ENCODE measurements at places on chromosomes 6 and 20. TPM values are rescaled to one million over a fixed set of nuclear protein-coding genes. Genes with fewer than 3 reads are reported as not detected.
A peak's percentile ranks its signal among the peaks of the same experiment; 100 is the strongest.

GRCh38 chr6:159513074-159513720 is 179.8 kb downstream of the SOD2 start:
- peak; percentile 66 for DNase-seq

- DNase-seq, result no peak
Observed at GRCh38 chr20:33310327-33310899, 27.4 kb downstream of the BPIFB1 start.

GRCh38 chr6:108524528-108525248 is 36.0 kb upstream of the FOXO3 start:
- DNase-seq, result no peak

GRCh38 chr6:56145616-56146015 is 101.8 kb downstream of the COL21A1 start:
- DNase-seq, result peak; percentile 72

DNA sequence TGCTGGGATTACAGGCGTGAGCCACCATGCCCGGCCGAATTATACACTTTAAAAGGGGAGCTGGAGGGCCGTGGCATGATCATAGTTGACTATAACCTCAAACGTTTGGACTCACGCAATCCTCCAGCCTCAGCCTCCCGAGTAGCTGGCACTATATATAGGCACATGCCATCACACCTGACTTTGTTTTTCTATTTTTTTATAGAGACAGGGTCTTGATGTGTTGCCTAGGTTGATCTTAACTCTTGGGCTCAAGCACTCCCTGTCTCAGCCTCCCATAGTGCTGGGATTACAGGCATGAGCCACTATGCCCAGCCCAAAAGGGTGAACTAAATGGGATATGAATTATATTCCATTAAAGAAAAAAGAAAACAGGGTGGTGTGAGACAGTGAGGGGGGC is 7.8 kb downstream of the PTGIS start:
- no peak for DNase-seq

GRCh38 chr6:134533991-134534390 is 216.1 kb upstream of the SGK1 start:
- DNase-seq, result no peak

The BMP5 gene
- total RNA-seq, result 0.36 TPM

- no peak for DNase-seq
Observed at GRCh38 chr6:90111387-90111786, 185.3 kb downstream of the BACH2 start.

GRCh38 chr20:5113615-5113986 is 6.2 kb downstream of the PCNA start:
- no peak for DNase-seq

The ZSWIM3 gene
- 5.3 TPM for total RNA-seq

The CCM2L gene
- not detected for total RNA-seq

- DNase-seq, result no peak
Observed at GRCh38 chr6:38310061-38310460, 329.7 kb downstream of the BTBD9 start.

GRCh38 chr6:78709021-78709420 is 158.3 kb upstream of the IRAK1BP1 start:
- no peak for DNase-seq

GRCh38 chr6:84074988-84075781 is 41.6 kb downstream of the MRAP2 start:
- DNase-seq, result no peak

The TOMM34 gene
- 16.3 TPM for total RNA-seq

- DNase-seq, result no peak
Observed at GRCh38 chr20:13119583-13119982, 101.5 kb upstream of the ISM1 start.

DNA sequence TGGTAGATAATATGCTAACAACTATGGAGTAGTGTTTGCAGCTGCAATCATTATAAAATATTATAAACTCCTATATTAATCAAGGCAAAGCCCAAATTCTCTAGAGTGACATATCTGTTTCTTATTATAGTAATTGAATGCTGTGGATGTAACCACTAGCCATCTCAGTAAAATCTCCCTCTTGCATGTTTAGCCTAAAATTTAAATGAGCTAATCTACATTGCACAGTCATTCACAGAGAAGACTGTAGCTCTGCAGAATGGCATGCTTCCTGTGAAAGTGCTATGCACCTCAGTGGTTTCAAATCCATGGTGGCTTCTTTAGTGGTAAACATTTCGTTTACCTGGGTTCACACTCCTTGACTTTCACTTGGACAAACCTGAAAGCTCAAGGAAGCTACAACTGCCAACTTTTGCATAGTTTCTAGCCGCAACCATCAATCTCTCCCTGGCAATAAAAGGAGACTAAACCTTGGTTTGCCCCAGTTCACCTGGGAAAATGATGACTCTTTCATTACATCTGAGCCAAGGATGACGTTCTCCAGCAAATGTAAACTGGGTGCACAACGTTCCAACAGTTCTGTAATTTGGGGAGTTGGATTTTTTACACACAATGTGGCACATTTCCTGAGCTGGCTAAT is 47.2 kb downstream of the FILIP1 start:
- DNase-seq, result no peak

The TSBP1 gene
- not detected for total RNA-seq

GRCh38 chr20:22776369-22776768 is 192.0 kb upstream of the FOXA2 start:
- no peak for DNase-seq

The DCDC2 gene
- under 0.01 TPM for total RNA-seq

DNA sequence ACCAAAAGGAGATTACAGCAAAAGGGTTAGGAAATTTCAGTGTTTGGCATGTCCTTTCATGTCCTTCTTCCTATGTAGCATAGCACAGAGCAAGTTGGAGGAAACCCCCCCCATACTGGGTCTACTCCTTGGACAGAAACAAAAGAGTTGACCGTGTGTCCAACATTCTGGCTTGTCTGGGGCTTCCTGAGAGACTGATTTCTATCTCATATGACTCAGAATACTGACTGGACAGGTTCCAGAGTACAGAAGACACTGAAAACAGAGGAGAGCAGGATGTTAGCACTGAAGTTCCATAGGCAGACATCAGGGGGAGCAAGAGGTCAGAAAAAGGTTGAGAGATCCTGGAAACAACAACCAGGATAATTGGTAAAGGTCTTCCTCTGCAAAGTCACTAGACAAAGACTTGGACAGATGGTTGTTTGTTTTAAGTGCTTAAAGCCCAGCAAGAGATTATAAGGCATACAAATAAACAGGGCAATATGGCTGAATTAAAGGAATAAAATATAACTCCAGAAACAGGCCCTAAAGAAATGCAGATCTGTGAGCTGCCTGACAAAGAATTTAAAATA is 48.4 kb downstream of the USP49 start:
- DNase-seq, result peak; percentile 85

GRCh38 chr6:26597389-26597766 is 625 bp downstream of the ABT1 start:
- DNase-seq, result peak; percentile 54

DNA sequence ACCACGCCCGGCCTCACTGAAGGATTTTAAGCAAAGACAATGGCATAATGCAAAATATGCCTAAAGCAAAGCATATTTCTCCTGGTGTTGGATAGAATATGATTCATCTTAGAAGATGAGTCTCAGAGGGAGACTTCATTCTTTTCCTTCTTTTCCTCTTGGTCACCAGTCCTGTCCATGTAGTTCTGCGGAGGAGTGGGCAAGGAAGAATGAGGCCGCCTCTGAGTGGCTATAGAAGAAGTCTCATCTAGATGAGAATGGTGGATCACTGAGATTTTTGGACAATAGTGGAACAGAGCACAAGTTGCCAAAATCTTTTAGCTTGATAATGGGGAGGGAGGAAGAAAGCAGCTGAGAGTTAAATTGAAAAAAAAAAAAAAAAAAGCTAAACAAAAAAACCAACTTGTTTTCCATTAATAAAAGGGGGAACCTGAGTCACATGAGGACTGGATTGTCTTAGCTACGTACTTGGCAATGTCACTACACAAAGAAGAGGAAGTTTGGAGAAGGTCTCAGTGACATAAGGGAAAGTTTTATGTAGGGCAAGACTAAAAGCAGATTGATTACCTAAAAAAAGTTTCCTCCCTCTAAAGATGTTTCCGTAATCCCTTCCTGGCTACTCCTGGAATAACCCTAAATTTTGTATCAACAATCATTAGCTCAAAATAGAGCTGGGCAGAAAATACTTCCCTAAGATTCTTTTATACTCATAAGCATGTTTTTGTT is 6.0 kb downstream of the CD83 start:
- peak; percentile 83 for DNase-seq

The MUC22 gene
- total RNA-seq, result not detected

DNA sequence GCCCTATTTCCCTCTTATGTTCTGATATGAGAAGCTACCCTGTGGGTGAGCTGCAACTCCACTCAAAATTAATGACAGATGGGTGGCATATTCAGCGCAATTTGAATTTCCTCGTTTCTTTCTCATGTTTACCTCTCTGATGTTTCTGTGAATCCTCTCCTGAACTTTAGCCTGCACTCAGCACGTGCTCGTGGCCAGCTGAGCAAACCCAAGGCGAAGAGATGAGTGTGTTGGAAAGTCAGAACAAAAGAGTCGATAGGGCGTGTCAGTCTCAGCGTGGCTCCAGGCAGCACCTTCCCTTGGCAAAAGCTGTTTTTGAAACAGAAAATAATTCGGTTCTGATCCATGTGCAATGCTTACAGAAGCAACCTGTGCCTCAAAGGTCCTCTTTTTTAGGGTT is 226.1 kb upstream of the GMDS start:
- no peak for DNase-seq

- no peak for DNase-seq
Observed at GRCh38 chr6:51387907-51388306, 569.2 kb downstream of the TFAP2B start.

GRCh38 chr6:16331384-16332174 is 93.2 kb downstream of the GMPR start:
- DNase-seq, result peak; percentile 98

GRCh38 chr20:13856354-13856753 is 71.5 kb downstream of the NDUFAF5 start:
- no peak for DNase-seq

The NRN1 gene
- total RNA-seq, result 56.1 TPM

The PACRG gene
- total RNA-seq, result 1.4 TPM

DNA sequence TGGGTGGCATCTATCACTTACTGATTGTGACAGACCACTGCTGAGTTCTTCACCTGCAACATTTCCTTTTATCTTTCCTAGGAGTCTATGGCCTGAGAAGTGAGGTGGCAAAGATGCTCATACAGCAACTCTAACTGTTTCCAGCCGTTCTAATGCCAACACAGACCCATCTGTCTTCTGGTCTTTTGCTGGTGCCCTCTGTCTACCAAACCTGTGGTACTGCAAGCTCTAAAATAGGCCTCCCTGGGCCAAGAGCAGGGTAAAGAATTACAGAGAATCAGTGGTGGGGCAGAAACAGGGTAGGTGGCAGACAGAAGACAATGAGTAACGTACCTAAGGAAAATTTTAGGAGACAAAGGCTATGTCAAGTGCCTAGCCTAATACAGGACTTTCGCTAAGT is 611.0 kb upstream of the FLRT3 start:
- no peak for DNase-seq

- DNase-seq, result peak; percentile 32
Observed at GRCh38 chr6:161908872-161909271, 635.0 kb upstream of the AGPAT4 start.

GRCh38 chr6:54431466-54431865 is 123.2 kb downstream of the TINAG start:
- no peak for DNase-seq

The MYLK2 gene
- total RNA-seq, result under 0.01 TPM

- no peak for DNase-seq
Observed at GRCh38 chr20:4681991-4682401, 39.7 kb upstream of the PRND start.

- DNase-seq, result no peak
Observed at GRCh38 chr6:100470422-100471120, 5.8 kb upstream of the SIM1 start.

The HTR1E gene
- total RNA-seq, result not detected
